ENCODE measurements at places on chromosomes 13 and 19. TPM values are rescaled to one million over a fixed set of nuclear protein-coding genes. Genes with fewer than 3 reads are reported as not detected.

Gene SPACA4
- not detected for total RNA-seq

Gene PCDH9
- total RNA-seq, result 7.3 TPM

Gene GNA15
- 0.61 TPM for total RNA-seq

Gene MCEMP1
- 0.61 TPM for total RNA-seq

Gene FBXO27
- total RNA-seq, result 4.7 TPM

Gene OVOL3
- not detected for total RNA-seq

Gene SLC10A2
- total RNA-seq, result not detected

Gene GJB2
- not detected for total RNA-seq

Gene COX7A1
- 135 TPM for total RNA-seq

Gene PRR36
- 0.83 TPM for total RNA-seq

Gene ARL11
- total RNA-seq, result 0.95 TPM

Gene ZC3H13
- total RNA-seq, result 18.0 TPM

Gene SELENOV
- not detected for total RNA-seq

Gene ZNF682
- total RNA-seq, result 0.14 TPM

Gene ZNF580
- 42.0 TPM for total RNA-seq

Gene VSTM1
- not detected for total RNA-seq

Gene IL17D
- total RNA-seq, result 3.8 TPM
